ENCODE measurements at places on chromosomes 3 and 15. TPM values are rescaled to one million over a fixed set of nuclear protein-coding genes. Genes with fewer than 3 reads are reported as not detected.

ATP13A5 gene
- 0.16 TPM for total RNA-seq

CAMK2N2 gene
- 0.24 TPM for total RNA-seq

CYP8B1 gene
- not detected for total RNA-seq

SPATA12 gene
- 10.2 TPM for total RNA-seq

GRCh38 chr3:55341502-55342031 lies 145.5 kb downstream of the WNT5A start:
- H3K27ac ChIP-seq, result no peak overlapping the region
- DNase-seq, result no peak
- no peak overlapping the region for H3K4me3 ChIP-seq
- peaks cover 17% of the 10 kb centered on the region for H3K4me1 ChIP-seq

DNA sequence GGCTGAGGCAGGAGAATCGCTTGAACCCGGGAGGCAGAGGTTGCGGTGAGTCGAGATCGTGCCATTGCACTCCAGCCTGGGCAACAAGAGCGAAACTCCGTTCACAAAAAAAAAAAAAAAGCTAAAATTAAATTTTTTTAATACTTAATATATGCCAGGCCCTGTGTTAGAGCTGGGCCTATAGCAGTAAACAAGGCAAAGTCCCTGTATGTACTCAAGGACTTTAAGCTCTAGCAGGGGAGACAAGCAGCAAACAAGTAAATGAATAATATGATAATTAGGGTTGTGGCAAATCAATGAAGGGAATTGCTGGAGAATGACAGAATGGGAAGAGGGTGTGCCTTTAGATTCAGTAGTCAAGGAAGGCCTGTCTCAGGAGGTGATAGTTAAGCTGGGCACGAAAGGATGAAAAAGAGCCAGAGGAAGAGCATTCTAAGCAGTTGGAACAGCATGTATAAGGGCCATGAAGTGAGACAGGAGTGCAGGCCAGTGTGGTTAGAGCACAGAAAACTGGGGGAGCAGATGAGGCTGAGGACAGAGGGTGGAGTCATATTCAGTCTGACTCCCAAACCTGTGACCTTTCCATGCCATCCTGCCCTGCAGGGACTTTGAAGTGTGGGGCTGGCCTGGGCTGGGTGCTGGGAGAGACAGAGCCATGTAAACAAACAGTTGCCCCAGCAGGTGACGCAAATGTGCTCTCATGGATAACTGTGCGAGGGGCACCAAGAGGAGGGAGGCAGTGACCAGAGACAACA lies 6.6 kb upstream of the RAF1 start:
- no peak overlapping the region for H3K4me3 ChIP-seq
- H3K36me3 ChIP-seq, result no peaks in the 10 kb centered on the region
- no peaks in the 10 kb centered on the region for H3K4me1 ChIP-seq
- DNase-seq, result no peak

- DNase-seq, result no peak
- H3K36me3 ChIP-seq, result no peaks in the 10 kb centered on the region
- no peak overlapping the region for H3K4me3 ChIP-seq
- H3K4me1 ChIP-seq, result no peaks in the 10 kb centered on the region
- H3K27me3 ChIP-seq, result no peaks in the 10 kb centered on the region
Observed at GRCh38 chr3:59366218-59366617, 316.4 kb upstream of the CFAP20DC start.

GRCh38 chr3:46094506-46094905 lies 67.2 kb upstream of the XCR1 start:
- H3K4me1 ChIP-seq, result no peaks in the 10 kb centered on the region
- H3K27ac ChIP-seq, result no peak overlapping the region
- no peaks in the 10 kb centered on the region for H3K36me3 ChIP-seq
- H3K27me3 ChIP-seq, result no peaks in the 10 kb centered on the region
- no peak for DNase-seq
- no peak overlapping the region for H3K4me3 ChIP-seq

- no peaks in the 10 kb centered on the region for H3K27me3 ChIP-seq
- DNase-seq, result no peak
- no peaks in the 10 kb centered on the region for H3K36me3 ChIP-seq
- H3K27ac ChIP-seq, result no peak overlapping the region
Observed at GRCh38 chr3:136731274-136731884, 20.8 kb downstream of the STAG1 start.

DNA sequence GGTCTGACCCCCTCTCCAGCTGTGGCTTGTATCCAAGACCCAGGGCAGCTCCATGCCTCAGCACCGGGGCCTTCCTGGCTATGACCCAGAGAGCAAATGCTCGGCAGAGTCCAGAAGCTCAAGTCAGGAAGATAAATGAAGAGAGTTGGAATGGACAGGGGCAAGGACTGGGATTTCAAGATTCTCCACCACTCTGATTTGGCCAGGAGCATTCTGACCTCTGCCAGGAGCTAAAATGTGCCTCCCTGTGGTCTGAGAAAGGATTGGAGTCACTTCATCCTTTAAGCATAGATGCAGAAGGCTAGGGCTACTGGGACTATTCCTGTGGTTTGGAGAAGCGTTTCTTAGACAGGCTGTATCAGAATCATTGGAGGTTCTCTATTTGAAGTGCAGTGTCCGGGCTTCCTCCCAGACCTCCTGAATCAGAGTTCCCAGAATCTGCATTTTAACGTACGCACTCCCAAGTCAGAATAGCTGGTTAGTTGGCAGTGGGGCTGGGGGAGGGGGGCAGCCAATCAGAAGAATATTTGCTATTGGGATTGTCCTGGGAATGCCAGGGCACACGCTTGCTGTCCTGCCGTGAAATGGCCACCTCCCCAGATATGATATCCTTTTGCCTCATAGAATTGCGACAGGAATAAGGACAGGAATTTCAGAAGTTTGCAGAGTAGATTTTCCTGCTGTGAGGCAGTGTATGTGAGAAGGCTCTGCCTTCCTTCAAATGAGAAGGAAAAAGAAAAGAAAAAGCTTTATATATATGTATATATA lies 57.4 kb downstream of the HRH1 start:
- no peaks in the 10 kb centered on the region for H3K27me3 ChIP-seq
- no peak for DNase-seq
- no peak overlapping the region for H3K27ac ChIP-seq
- H3K4me1 ChIP-seq, result no peaks in the 10 kb centered on the region

GRCh38 chr15:51004103-51004551 lies 90.6 kb downstream of the TNFAIP8L3 start:
- no peaks in the 10 kb centered on the region for H3K4me1 ChIP-seq
- H3K27me3 ChIP-seq, result no peaks in the 10 kb centered on the region
- no peaks in the 10 kb centered on the region for H3K36me3 ChIP-seq
- no peak for DNase-seq
